ENCODE measurements at places on chromosomes 12 and 14.

DNA sequence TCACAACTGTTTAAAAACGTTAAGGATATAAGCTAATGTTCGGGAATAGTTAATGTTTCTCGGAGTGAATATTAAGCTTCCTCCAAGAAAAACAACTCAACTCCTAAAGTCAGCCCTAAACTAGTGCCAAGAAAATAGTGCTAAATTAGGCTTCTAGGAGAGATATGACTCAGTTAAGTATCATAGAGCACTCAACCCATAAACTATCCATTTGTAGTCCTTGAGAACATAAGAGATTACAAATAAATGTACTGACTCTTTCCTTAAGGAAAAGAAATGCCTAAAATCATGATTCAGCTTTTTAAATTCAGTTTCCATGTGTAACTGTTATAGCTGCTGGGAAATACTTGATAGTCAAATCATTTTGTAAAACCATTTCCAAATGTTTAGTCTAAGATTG lies 117.1 kb downstream of the HMGA2 start:
- no peak for DNase-seq

- no peak for DNase-seq
Measured at GRCh38 chr12:99381992-99382391, 265.6 kb upstream of the GARIN6 start.

DNA sequence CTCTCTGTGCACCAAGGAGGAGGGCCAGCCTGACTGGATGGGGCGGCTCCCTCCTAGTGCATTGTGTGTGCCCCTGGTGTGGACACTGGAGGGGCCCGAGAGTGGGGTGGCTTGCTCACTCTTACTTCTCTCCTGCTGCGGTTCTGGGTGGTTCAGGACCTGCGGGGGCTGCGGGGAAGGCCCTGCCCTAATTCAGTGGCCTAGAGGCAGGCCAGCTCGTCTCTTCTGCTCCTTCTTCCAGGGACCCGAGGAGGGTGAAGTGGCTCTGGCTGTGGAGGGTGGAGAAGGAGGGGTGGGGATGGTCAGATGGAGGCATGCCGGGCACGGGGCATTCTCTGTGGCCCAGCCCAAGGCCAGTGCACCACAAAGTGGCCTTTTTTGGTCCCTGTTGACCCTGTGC lies 87.1 kb downstream of the BEGAIN start:
- no peak for DNase-seq

GRCh38 chr14:43647302-43647701 lies 859.8 kb downstream of the FSCB start:
- no peak for DNase-seq

Data from anterior cingulate cortex (tissue), 58 donors.